ENCODE measurements at places on chromosomes 11 and 22.

- DNase-seq: no peak
Observed at GRCh38 chr11:2098691-2099515, 40.3 kb downstream of the IGF2 start.

- no peak for DNase-seq
Observed at GRCh38 chr11:34891611-34892010, 24.6 kb downstream of the APIP start.

- no peak for DNase-seq
Observed at GRCh38 chr11:35334385-35335090, 84.8 kb downstream of the SLC1A2 start.

DNA sequence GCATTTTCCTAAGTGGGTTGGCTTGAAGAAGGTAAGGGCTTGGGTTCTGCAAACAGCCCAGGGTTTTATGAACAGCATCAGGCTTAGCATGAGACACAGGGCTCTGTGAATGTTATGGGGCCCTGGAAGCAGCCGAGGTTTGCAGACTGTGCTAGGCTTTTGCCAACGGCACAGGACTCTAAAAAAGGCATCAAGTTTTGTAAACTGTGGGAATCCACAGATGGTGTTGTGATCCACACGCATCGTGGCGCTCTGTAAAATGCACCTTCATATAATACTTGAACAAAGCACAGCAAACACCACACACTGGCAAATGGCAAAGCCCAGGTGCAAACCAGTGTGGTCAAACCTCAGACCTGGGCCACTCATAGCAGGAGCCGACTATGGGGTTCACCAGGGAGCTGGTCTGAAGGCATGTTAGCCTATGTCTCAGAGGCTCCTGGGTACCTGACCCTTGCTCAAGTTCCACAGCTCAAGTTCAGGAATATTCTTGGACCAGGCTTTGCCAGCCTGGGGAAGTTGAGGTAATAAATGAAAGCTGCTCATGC, 2.4 kb upstream of the SLCO2B1 start:
- no peak for DNase-seq

GRCh38 chr11:127274328-127274676, 273.7 kb upstream of the KIRREL3 start:
- no peak for DNase-seq

- DNase-seq: no peak
Observed at GRCh38 chr22:40082184-40082583, 87.4 kb downstream of the FAM83F start.

DNA sequence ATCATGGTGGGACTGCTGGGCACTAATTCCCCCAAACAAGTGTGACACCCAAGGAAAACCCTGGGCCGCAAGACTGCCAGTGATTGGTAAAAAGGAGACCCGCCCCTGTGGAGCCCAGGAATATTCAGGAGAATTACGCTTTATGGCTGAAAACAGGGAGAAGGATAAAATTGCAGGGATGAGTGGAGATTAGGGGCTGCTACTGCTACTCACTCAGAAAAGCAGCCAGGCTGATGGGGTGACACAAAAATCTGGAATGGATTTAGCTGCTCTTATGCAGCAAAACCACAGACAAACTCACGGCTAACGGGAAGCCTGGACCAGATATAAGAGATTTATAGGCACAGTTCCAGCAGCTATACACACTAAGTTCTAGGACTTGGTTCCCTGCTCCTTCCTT, 4.4 kb upstream of the FBXO3 start:
- no peak for DNase-seq

- DNase-seq: peak; percentile 77
Observed at GRCh38 chr11:2532704-2533586, 88.1 kb downstream of the KCNQ1 start.

GRCh38 chr11:41954034-41954433, 494.6 kb upstream of the LRRC4C start:
- no peak for DNase-seq

DNA sequence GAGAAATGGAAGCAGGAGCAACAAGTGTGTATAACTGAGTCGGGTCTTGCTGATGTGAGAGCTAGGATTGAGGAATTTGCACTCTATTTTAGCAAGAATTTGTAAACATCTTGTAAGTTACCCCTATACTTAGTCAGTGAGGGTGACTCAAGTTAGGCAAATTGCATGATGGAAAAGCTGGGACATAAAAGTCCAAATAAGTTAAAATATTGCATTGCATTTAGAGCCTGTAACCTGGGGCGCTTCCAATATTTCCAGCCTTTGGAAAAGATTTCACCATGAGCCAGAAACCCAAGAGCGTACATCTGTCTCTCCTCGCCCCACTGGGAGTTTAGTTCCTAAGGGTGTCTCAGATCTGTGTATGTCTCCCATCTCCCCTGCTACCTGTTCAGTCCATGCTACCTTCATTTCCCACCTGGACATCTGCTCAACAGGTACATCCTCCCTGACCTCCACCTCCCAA, 37.0 kb upstream of the ACCSL start:
- no peak for DNase-seq

DNA sequence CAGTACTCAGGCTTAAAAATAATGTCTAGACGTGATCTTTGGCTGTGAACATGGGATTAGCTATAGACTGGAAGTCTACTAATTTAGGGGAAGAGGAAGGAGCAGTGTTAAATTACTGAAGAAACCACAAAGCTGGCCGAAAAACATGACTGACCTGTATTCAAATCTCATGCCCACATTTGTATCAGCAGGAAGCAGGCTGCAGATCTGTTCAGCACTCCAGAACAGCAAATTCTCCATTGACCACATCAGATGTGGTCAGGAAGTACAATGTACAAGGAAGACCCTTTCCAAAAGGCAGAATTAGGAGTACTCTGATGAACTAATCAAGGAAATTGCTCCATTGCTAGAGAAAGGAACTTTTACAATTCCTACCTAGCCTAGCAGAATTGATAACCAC, 31.7 kb downstream of the DCDC1 start:
- no peak for DNase-seq

All from activated CD8-positive, alpha-beta memory T cell treated with anti-CD3 and anti-CD28 coated beads for 48 hours (primary cell).